ENCODE measurements at places on chromosomes 3 and 15.
A peak's percentile ranks its signal among the peaks of the same experiment; 100 is the strongest.

- DNase-seq: no peak
Measured at GRCh38 chr15:39344662-39345141, 236.2 kb upstream of the THBS1 start.

GRCh38 chr3:25856902-25857518 lies 67.1 kb downstream of the OXSM start:
- peak; percentile 60 for DNase-seq

DNA sequence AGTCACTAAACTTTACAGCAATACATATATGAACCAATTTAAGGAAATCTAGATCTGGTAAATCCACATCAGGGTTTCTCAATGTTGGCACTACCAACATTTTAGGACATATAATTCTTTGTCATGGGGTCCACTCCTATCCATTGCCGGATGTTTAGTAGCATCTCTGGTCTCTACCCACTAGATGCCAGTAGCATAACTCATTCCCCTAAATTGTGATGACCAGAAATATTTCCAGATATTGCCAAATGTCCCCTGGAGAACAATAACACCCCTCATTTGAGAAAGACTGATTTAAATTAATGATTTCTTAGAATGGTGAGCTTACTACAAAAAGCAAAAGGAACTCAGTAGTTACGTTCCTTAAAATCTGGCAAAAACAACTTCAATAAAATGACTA lies 23.1 kb upstream of the ANKRD28 start:
- no peak for DNase-seq

DNA sequence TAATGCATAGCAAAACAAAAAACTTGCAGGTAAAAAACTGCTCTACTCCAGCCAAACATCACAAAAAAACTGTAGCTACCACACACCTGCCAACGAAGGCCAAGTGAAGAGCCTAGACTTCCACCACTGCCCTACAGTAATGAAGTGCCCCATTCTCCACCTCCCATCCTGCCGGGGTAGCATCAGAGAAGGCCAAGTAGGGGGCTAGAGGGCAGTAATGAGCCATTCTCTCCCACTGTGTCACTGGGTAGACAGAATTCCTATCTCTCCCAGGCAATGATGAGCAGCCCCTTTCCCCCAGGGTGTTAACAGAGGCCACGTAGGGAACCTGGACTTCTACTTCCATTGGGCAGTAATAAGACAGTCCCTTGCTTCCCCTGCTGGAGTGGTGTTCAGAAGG lies 9.5 kb downstream of the SEC22C start:
- DNase-seq: peak; percentile 51

- peak; percentile 52 for DNase-seq
Measured at GRCh38 chr3:126259411-126260391, 79.3 kb upstream of the ALDH1L1 start.
